ENCODE measurements at places on chromosomes 12 and 14.

DNA sequence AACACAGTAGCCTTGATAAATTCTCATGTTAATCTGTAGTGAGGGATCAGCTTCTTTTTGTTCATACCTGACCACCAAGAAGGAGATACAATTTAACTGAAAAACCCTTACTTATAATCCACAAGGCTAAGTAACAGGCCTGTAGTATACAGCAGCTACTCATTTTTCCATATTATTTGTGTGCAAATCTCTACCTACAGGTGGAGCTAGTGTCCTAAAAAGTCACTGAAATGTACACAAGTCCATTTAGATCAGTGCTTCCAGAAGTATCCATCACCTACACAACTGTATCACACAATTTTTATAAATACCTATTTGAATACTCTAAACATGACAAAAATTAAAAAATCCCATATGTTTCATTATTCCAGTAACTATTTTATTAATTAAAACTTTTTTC lies 173.2 kb downstream of the SLC35F4 start:
- DNase-seq, result no peak

DNA sequence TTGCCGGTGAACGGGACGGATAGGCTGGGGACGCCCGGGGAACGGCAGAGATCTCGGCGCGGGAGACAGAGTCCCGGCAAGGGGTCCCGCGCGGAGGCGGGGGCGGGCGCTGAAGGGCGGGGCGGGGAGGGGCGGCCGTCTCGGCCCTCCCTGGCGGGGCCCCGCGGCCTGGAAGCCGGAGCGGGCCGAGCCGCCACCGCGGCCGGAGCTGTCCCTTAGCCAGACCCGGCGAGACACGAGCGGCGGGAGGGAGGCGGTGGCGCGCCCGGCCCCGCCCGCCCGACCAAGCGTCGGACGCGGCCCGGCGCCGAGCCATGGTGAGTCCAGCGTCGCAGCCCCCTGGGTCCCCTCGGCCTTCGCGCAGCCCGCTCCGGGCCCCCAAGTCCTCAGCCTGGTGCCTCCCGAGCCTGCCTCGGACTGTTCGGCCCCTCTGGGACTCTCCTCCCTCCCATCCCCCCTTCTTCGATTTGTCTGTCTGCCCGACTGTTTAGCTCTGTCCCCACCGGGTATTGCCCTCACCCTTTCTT lies at the start of gene ARHGEF40:
Gene ARHGEF40, plus strand, starts transcription at position 222 of the 527 bp plus-strand sequence. Its CDS starts 93 bp downstream, at position 315.
- DNase-seq, result no peak

DNA sequence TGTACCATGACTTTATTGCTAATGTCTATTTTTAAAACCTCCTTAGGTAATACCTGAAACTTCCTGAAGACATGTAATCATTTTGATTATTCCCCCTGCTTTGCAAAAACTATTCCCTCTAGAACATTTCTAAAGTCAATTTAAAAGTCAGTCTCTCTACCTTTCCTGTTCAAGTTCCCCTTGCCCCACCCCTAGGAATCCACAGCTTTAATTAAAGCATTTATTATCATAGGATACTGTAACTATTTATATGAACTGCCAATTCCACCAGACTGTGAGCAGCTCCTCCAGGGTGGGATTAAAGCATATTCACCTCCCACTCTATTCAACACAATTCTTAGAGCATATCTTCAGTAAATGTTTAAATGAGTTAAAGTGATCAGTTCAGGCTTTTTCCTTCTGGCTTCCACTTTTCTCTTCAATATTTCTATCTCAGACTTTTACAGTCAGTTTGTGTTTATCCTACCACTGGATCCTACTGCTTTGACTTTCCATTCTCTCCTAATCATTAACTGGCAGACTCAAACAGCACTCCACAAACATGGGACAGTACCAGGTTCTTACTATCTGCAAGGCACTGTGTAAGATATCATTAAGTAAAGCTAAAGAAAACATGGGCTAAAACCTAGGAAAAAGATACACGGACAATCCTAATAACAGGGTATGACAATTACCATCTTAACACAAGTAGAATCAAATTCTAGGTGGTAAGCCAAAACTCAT lies 39.1 kb downstream of the PTPN21 start:
- DNase-seq, result no peak

GRCh38 chr14:36513012-36513420 lies 7.0 kb downstream of the NKX2-1 start:
- DNase-seq, result no peak

GRCh38 chr12:100688451-100688864 lies 106.1 kb upstream of the ANO4 start:
- DNase-seq, result no peak
